Small intestine (tissue), 16 donors: ENCODE measurements at places on chromosomes 4 and X.

GRCh38 chr4:129550281-129550785 is 454.4 kb downstream of the C4orf33 start:
- DNase-seq, result no peak

- no peak for DNase-seq
These were observed 435.6 kb downstream of the FAT4 start for GRCh38 chr4:125750399-125750798.

GRCh38 chr4:99179626-99180025 is 35.5 kb upstream of the ADH4 start:
- DNase-seq, result no peak

DNA sequence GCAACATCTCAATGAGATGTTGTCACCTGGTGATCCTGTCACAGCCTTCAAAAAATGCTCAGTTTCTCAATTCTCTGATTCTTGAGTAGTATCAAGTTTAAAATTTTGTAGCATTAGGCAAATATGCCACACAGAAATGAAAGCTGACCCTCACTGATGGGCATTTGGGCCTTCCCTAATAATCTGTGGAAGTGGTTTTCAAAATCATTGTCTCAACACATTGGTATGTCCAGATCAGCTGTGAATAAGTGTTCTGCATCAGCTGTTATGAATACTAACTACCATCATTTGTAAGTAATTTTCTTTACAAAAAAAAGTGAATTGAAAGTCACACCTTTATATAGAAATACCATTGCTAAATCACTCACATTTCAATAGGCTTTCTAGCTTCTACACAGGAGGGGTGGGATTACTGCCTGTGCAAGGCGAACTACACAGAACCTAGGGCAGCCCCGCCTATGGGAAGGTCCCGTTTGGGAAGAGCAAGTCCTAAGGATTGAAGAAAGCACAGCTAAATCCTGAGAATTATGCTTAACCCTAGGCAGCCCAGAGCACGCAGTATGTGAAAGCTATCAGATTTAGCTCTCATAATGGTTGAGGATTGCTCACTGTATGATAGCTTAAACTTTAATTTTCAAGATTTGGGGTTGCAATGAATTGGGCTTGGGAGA is 73.4 kb downstream of the GPC3 start:
- no peak for DNase-seq

GRCh38 chr4:28092610-28093009 is 1232.0 kb downstream of the STIM2 start:
- no peak for DNase-seq
